ENCODE measurements at places on chromosomes 5 and 9.

- no peak for DNase-seq
Observed at GRCh38 chr5:147223948-147224791, 10.7 kb upstream of the STK32A start.

DNA sequence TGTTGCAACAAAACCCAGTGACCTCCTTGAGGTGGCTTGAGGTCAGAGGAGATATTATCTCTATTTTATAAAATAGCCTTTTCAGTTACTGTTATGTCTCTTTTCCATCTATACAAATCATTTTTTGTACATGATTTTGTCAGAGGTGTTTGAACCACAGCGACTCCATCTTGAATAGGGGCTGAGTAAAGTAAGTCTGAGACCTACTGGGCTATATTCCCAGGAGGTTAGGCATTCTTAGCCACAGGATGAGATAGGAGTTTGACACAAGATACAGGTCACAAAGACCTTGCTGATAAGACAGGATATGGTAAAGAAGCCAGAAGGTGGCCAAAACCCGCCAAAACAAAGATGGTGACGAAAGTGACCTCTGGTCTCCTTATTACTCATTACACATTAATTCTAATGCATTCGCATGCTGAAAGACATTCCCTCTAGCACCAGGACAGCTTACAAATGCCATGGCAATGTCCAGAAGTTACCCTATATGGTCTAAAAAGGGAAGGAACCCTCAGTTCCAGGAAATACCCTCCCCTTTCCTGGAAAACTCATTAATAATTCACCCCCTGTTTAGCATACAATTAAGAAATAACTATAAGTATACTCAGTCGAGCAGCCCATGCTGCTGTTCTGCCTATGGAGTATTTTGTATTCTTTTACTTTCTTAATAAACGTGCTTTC lies 283.9 kb upstream of the ISL1 start:
- DNase-seq, result no peak

- DNase-seq, result no peak
Observed at GRCh38 chr9:101403516-101404285, 5.0 kb downstream of the ZNF189 start.

- DNase-seq, result no peak
Observed at GRCh38 chr5:179780362-179780761, 13.4 kb upstream of the LTC4S start.

GRCh38 chr9:95874989-95875304 lies 544 bp upstream of the ERCC6L2 start:
- peak; percentile 67 for DNase-seq

GRCh38 chr5:128876569-128877382 lies 88.5 kb upstream of the SLC27A6 start:
- DNase-seq, result no peak

GRCh38 chr5:165130656-165131055 lies 1625.2 kb downstream of the MAT2B start:
- DNase-seq, result no peak

DNA sequence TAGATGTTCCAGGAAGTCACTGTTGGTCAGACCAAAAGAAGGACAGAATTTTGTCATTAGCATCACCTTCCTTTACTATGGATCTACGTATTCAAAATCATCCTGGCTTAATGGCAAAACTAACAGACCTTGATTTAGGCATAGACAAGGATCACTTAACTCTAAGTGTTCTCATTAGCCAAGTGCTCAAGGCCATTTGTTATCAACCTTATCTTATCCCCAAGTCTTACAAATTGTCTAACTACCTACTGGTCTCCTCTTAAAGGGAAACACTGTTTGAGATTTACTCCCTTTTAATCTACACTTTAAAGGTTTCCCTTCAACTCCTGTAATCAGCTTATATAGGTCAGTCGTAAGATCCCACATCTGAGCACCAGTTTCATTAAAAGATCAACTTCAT lies 1197.5 kb upstream of the C9orf72 start:
- no peak for DNase-seq

- DNase-seq, result no peak
Observed at GRCh38 chr9:35871545-35871944, 1.3 kb upstream of the OR13J1 start.

DNA sequence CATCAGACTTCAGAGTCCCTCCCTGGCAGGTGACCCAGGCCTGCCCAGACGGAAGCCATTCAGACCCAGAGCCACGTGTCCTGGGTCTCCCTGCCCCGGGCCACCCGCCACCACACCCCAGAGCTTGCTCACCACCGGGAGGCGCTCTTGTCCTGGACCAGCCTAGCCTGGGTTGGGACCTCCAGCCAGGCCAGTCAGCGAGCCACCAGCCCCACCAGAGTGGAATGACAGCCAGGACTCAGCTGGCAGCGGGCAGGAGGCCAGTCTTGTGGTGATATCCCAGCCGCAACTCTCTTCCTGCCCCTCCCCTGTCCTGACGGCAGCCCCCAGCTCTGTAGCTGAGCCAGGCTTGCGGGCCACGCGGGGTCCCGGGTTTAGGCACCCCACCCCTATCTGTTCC lies 1.7 kb upstream of the PTGDS start:
- peak; percentile 56 for DNase-seq

- no peak for DNase-seq
Observed at GRCh38 chr9:16136961-16137360, 584.1 kb downstream of the CCDC171 start.

GRCh38 chr9:93959739-93960154 lies 4.6 kb upstream of the BARX1 start:
- no peak for DNase-seq

GRCh38 chr5:1021136-1021968 lies 12.8 kb downstream of the NKD2 start:
- peak; percentile 17 for DNase-seq

GRCh38 chr5:2010940-2011339 lies 128.2 kb upstream of the IRX4 start:
- DNase-seq, result no peak

GRCh38 chr5:172553167-172553566 lies 87.9 kb upstream of the NEURL1B start:
- DNase-seq, result no peak

DNA sequence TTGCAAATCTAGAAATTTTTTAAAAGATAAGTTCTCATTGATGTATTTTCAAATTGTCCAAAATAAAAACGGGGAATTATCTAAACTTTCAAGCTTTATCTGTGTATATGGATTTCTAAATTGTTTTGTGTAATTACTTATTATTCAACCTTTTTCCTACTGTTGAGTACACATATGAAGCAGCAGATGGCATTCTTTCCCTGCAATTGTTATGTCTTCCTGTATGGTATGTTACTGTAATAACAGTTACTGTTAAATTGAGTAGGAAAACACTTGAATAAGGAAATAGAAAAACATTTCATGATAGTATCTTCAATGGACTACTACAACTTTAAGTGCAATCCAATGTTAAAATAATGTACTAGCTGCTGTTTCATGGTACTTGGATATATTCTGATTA lies 124.8 kb downstream of the RANBP17 start:
- DNase-seq, result no peak

- no peak for DNase-seq
Observed at GRCh38 chr5:168607946-168608345, 28.8 kb upstream of the PANK3 start.

DNA sequence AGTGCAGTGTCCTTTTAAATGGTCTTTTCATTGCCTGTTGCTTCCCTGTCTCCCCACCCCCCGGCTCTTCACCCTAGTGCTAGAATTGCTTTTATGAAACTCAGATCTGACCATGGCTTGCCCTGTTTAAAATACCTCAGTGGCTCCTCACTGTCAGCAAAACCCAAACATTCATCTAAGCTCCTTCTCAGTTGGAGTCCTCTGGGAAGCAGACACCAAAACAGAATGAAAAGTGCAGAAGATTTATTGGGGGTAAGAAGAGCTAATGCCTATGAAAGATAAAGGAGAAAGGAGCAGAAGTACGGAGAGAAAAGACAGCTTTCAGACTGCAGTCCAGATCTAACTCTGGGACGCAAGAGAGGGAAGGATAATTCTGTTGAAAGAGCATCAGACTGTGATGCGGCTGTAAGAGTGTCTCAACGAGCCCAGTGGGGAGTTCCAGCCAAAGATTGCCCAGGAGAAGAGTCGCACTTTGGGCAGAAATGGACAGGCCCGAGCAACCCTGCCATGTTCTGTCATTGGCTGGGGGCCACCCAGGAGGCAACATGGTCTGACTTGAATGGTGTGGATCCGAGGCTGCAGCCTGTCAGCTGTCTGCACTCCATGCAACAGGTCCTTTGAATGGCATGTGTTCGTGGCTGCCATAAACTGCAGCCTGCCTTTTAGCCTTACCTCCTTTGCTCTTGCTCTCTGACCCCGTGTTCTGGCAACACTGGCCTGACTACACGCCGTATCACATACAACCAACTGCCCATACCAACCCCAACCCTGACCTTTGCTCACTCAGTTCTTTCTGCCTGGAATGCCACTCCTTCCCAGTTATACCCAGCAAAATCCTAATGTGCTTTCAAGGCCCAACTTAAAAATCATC lies 55.9 kb downstream of the IRF1 start:
- no peak for DNase-seq

GRCh38 chr9:136488247-136489214 lies 5.7 kb upstream of the SEC16A start:
- peak; percentile 88 for DNase-seq

DNA sequence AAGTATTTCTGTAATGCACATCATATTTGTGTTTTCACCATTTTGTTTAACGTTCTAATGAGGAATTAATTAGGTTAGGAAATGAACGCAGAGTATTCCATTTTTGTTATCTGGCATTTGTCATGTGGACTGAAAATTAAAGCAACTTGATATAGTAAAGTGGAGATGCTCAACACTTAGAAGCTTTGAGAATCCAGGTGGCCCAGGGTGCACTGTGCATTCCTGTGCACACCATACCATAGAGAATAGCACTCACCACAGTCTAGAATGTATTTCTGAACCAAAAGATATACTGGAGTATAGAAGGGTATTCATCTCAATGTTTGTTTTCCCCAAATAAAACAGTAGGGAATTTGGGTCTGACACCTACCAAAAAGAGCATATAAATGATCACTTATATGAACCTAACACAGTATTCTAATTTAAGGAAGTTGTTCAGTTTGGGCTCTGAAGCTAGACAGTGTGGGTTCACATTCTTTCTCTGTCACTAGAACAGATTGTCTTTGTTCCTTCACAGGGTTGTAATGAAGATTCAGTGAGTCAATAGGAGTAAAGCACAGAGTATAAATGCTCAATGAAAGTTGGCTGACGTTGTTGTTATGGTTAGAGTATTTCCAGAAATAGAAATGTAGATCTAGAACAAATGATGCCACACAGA lies 125.6 kb upstream of the DMRT1 start:
- DNase-seq, result no peak

GRCh38 chr5:16844952-16845351 lies 91.1 kb downstream of the MYO10 start:
- DNase-seq, result no peak

DNA sequence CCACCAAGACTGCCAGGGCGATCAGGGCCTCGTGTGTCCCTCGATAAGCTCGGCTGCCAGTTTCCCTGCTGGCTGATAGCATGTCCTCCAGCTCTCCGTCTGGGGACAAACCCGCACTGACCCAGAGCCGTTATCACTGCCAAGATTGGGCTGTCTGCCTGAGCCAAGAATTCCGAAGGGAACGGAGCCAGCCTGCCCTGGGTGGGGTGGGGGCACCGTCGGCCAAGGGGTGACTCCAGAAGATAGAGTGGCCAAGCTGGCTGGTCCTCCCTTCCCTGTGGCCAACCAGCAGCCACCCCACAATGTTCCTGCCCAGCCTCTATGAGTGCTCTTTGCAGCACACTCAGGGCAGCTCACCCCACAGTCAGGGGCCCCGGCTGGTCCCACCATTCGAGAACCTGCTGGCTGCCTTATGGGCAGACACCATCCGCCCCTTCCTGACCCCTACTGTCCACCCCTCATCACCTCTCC lies 29.4 kb downstream of the HRH2 start:
- no peak for DNase-seq

DNA sequence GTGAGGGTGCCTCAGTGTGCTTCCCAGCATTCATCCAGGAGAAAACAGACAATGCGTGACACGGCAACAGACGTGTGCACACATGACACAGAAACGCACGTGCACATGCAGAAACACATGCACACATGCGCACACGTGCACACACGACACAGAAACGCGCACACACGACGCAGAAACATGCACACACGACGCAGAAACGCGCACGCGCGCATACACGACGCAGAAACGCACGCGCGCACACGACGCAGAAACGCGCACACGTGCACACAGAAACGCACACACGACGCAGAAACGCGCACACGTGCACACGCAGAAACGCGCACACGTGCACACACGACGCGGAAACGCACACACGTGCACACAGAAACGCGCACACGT lies 16.5 kb downstream of the TPPP start:
- DNase-seq, result no peak

- DNase-seq, result no peak
Observed at GRCh38 chr9:19161257-19162025, 34.1 kb upstream of the PLIN2 start.

GRCh38 chr9:113311961-113312360 lies 8.8 kb upstream of the RNF183 start:
- no peak for DNase-seq

DNA sequence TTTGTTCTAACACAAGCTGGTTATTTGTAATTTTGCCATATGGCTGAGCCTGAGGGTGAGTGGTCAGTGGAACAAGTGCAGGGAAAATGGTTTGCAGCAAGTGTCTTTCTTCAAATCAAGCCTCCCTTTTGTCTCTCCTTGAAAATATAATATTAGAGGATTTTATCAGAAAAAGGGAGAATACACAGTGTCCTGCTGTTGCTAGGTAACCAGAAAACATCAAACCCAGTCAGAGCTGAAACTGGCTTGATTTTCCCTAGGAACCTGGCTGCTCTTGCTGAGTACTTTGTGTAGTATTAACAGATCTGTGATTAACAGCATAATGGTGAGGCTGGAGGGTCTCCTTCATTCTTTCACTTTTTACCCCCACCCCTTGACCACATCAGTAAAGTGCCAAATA lies 314.0 kb downstream of the ARHGEF28 start:
- no peak for DNase-seq

DNA sequence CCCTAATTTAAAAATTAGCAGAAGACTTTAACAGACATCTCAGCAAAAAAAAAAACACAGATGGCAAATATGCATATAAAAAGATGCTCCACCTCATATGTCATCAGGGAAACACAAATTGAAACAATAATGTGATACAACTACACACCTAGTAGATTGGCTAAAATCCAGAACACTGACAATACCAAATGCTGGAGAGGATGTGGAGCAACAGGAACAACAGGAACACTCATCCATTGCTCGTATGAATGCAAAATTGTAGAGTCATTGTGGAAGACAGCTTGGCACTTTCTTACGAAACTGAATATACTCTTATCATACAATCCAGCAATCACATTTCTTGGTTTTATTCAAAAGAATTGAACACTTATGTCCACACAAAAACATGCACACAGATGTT lies 22.1 kb downstream of the MCIDAS start:
- no peak for DNase-seq

DNA sequence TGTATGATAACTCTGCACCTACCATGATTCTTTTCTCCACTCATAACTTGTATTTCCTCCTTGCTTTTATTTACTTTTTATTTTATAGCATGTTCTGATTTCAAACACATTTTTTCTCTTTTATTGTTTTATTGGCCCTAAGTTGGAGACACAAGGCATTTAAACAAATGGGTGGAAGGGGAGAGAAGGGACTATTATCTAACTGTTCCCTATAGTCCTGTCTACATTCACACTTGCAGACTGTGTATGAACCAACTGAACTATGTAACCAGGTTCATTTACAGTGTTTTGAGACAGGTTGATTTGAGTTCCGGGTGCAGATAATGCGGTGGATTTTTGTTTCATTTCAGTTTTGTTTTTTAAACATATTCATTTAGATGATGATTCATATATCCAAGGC lies 830.6 kb upstream of the SEMA6A start:
- no peak for DNase-seq

- DNase-seq, result peak; percentile 66
Observed at GRCh38 chr9:135602789-135603481, 36.4 kb downstream of the GLT6D1 start.
